ENCODE measurements at places on chromosomes 4 and X.

- DNase-seq, result no peak
These were observed 192.8 kb downstream of the PPARGC1A start for GRCh38 chr4:23697001-23697528.

- DNase-seq, result no peak
These were observed 12.1 kb downstream of the APLN start for GRCh38 chrX:129642641-129643040.

DNA sequence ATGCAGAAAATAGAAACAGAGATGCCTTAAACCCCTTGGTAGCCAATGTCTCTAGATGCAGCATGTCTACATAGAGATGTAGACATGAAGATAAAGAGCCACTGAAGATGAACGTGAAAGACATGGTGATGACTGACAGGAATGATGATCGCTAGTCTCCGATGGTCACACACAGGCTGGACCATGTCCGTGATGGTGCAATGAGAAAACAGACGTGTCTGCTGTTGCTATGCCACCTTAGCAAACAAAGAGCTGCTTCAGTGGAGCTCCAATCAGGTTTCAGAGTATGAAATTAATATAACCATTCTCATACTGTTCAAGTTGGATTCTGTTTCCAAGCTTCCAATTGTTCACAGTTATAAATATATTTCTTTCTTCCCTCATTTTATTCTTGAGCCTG is 256.5 kb downstream of the CAMK2D start:
- DNase-seq, result no peak

DNA sequence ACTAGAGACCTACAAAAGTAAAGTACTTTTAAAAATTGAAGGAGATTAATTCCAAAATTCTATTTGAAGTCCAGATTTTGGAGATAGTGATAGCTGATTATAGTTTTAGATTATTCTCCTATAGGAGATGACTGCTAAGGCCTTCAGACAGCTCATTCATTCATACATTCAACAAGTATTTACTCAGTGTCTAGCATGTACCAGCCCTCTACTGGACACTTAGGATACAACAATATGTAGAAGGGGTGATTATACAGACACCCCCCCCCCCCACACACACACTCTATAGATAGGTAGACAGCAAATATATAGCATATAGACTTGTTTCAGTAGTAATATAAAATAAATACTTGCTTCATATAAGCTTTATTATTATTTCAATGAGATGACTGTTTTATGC is 60.4 kb upstream of the TAF9B start:
- DNase-seq, result peak; percentile 32

- DNase-seq, result no peak
These were observed 83.9 kb upstream of the PACRGL start for GRCh38 chr4:20616313-20616712.

DNA sequence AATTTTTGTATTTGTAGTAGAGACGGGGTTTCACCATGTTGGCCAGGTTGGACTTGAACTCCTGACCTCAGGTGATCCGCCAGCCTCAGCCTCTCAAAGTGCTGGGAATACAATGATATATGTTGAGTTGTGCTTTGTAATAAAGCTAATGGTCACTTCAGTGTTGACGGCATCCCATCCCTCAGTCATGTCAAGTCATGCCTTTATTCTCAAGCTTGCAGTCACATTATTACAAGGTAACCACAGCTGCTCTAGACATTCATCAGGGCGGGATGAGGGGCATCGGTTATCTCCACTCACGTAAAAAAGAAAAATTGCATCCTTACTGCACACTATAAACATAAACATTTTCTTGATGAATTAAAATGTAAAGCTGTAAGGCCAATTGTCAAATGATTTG is 12.8 kb upstream of the FAT1 start:
- no peak for DNase-seq

GRCh38 chrX:1658071-1658491 is 43.2 kb downstream of the ASMT start:
- DNase-seq, result peak; percentile 26

- no peak for DNase-seq
These were observed 118.1 kb downstream of the FGF16 start for GRCh38 chrX:77565278-77565677.

- no peak for DNase-seq
These were observed 6.1 kb downstream of the FAT1 start for GRCh38 chr4:186717556-186717955.

DNA sequence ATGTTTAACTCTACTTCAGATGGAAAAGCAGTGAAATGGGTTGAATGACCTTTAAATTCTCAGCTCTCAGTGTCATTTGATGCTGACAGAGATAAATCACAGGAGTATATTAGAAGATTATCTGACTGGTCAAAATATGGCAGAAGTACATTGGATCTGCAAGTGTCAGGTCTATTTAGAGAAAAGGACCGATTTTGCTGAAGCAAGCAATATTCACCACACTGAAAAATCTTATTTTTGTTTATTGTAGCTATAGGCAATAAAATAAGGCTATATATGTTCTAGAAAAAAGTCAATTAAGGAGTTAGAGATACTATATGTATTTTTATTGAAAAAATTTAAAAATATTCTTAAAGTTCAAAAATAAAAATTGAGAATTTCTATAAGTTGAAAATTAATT is 325.3 kb downstream of the CXXC4 start:
- DNase-seq, result no peak

DNA sequence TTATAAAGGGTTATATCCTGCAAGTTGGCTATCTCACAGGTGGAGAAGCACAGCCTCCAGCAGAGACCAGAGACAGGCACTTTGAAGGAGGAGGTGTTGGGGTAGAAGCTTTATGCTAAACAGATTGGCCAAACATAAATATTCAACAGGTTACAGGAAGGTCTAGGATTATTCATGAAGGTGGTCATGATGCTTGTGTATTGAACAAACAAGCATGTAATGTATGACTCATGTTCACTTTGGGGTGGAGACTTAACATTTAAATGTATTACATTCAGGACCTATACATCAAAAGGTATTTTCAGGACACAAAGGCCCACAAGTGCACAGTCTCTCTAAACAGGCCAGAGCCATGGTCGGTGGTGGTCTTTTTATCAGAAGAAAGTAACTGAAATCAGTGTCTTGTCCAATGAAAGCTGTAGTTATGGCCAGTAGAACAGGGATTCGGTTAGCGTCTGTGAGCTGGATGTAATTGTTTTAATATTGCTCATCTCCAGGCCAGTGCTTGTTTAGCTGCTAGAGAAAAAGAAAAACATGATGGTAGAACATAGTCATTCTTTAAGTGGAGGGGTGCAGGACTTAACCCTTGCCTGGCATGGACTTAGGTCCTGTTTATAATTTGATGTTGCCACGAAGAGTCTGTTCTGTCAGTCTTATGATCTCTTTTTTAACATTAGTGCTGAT is 555.2 kb upstream of the PCDH10 start:
- DNase-seq, result no peak

- no peak for DNase-seq
These were observed 38.5 kb downstream of the AGA start for GRCh38 chr4:177403746-177404145.

DNA sequence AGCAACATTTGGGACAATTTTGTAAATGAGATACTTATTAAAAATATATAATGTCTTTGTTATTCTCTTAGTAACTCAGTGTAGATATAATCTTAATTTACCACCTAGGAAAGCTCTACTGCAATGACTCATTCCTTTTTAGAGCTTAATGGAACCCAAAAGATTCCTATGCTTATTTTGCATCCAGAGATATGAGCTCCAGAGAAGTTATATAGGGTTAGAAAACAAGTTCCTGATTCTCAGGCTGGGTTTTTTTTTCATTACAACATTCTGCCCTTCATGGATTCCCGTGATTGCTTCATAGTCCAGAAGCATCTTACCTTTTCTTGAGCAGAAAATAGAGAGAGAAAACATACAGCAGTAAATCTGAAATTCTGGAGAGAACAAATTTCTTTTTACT is 57.9 kb upstream of the CXCL8 start:
- DNase-seq, result no peak

DNA sequence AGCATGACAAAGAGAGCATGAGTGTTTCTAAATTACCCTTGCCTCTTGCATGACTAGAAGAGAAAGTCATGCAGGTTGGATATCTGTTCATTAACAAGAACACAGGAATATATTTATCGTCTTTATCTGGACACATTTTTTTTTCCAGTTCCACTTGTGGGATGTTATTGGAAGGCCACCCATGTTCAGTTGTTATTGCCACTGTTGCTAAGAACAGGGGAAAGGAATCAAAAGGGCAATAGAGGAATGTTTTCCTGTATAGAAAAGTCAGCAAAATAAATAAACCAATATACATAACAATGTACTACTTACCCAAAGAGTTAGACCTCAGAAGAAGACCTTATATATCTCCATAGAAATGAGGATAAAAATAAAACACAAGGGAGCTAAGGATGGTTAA is 270.1 kb downstream of the QDPR start:
- DNase-seq, result no peak

GRCh38 chr4:159540038-159540437 is 437.2 kb downstream of the RAPGEF2 start:
- no peak for DNase-seq

DNA sequence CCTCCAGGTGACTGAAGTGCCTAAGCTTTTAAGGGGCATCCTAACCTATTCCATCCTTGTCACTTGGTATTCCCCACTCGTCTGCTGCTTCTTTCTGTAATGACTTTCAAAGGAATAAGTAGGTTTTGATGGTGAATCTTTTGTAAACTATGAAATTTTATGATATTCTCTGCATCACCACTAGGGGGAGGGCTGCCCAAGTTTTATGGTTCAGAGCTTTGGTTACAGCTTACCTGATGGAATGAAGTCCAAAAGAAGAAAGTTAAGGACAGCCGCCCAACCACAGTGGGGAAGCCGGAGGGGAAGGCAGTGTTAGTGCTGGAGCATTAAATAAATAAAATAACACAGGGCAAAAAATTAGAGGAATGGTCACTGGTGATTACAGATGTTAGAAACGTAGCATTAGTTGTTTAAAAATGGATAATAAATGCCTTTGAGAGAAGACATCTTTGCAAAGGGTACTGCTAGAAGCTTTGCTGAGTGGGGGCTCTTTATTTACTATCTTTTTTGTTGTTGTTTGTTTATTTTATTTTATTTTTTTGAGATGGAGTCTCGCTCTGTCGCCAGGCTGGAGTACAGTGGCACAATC is 204.9 kb downstream of the GBA3 start:
- DNase-seq, result peak; percentile 31

DNA sequence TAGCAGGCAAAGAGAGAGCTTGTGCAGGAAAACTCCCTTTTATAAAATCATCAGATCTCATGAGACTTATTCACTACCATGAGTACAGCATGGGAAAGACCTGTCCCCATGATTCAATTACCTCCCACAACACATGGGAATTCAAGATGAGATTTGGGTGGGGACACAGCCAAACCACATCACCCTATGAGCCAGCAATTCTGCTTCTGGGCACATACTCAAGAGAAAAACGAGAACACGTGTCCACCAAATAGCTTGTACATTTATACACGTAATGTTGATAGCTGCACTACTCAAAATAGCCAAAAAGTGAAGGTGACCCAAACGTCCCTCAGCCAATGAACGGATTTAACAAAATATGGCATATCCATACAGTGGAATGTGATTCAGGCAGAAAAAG is 94.5 kb upstream of the DHRSX start:
- DNase-seq, result no peak

DNA sequence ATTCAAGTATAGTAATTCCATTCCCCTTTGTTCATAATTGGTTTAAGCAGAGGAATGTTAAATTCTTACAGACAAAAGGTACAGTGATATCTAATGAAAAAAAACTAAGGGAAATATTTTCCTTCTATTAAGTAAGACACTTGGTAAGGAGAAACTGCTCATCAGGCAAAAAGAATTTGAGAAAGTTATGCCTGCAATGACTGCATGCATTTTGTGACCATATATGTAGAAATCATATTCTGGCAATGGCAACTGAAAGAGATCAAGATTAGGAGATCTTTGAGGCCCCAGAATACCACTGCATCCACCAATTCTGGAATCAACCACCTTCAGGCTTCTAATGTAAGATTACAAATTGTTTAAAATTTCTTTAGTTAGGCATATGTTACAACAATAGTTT is 364.8 kb downstream of the PCDH10 start:
- DNase-seq, result no peak

DNA sequence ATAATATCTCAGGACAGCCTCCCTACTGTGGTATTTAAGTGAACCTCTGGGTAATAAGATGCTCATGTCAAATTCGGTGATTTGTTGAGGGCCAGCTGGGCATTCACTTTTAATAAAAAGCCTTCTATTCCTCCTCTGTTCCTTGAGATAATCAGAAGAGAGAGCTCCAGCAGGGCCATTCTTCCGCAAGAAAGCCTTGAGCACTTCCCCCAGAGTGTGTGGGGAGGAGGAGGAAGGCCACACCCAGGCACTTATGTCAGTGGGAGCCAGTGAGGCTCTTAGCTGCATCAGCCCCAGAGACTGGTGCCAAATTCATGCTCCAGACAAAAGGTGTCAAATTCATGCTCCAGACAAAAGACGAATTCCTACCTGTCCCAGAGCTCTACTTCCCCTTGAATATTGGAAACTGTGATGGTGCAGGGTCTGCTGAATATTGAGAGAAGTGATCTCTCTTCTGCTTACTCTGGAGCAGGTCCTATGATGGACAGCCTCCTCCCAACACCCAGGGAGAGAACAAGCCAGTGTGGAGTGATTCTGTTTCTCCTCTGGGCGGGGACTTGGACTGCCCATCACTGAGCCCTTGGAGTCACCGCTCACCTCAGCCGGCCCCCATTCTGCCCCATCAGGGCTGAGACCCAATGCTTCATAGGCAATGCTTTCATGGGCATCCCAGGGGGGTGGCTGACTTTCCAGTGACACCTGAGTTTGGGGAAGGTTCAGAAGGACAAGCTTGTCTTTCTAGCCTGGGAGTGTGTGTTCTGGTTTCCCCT is 68.1 kb downstream of the FHDC1 start:
- DNase-seq, result no peak

GRCh38 chr4:76199664-76200211 is 13.9 kb downstream of the SCARB2 start:
- DNase-seq, result peak; percentile 37

GRCh38 chr4:101348367-101348827 is 1.1 kb upstream of the PPP3CA start:
- DNase-seq, result no peak

DNA sequence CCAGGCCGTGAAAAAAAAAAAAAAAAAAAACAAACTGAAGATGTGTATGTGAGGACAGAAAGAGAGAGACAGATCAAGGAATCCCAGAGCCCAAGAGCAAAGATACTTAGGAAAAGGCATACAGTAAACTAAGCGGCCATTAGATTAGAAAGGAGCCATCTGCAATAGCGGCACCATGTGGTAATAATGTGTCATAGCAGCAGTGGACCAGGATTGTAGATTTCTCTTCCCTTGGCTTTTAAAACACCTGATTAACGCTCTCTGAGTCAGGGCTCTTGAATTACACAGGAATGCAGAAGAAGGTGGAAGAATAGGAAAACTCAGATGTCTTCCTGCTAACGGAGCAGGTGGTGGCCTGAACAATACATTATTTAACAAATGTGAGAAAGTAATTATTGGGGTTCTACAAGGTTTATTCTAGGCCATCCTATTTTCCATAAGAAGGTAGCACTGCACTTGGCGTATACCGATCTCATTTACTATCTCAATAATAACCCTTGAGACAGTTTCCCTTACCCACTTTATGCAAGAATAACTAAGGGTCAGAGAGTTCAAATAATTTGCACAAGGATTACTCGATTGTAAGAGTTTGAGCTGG is 182.7 kb downstream of the KCNIP4 start:
- DNase-seq, result peak; percentile 37

- DNase-seq, result peak; percentile 48
These were observed 1.8 kb downstream of the ARHGAP4 start for GRCh38 chrX:153924149-153924861.
